ENCODE measurements at places on chromosomes 1 and 21.
A peak's percentile ranks its signal among the peaks of the same experiment; 100 is the strongest.

GRCh38 chr1:241778117-241778516 is 69.9 kb upstream of the EXO1 start:
- DNase-seq, result no peak

GRCh38 chr1:75132812-75133619 is 1.2 kb upstream of the LHX8 start:
- DNase-seq, result peak; percentile 11

DNA sequence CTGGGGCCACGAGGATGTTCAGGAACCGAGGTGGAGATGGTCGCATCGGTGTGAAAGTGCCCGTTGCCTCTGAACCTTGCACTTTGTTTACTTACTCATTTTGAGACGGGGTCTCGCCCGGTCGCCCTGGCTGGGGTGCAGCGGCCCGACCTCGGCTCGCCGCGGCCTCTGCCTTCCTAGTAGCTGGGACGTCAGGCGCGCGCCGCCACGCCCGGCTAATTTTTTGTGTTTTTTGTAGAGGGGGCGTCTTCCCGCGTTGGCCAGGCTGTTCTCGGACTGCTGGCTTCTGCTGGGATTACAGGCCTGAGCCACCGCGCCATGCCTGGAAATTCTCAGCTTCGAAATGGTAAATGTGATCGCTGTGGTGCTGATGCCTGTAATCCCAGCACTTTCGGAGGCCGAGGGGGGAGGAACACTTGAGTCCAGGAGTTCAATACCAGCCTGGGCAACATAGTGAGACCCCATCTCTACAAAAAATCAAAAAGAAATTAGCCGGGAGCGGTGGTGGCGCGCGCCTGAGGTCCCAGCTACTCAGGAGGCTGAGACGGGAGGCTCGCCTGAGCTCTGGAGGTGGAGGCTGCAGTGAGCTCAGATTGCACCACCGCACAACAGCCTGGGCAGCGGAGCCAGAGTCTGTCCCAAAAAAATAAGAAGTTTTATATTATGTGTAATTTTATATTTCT is 684 bp upstream of the MRPL20 start:
- no peak for DNase-seq

DNA sequence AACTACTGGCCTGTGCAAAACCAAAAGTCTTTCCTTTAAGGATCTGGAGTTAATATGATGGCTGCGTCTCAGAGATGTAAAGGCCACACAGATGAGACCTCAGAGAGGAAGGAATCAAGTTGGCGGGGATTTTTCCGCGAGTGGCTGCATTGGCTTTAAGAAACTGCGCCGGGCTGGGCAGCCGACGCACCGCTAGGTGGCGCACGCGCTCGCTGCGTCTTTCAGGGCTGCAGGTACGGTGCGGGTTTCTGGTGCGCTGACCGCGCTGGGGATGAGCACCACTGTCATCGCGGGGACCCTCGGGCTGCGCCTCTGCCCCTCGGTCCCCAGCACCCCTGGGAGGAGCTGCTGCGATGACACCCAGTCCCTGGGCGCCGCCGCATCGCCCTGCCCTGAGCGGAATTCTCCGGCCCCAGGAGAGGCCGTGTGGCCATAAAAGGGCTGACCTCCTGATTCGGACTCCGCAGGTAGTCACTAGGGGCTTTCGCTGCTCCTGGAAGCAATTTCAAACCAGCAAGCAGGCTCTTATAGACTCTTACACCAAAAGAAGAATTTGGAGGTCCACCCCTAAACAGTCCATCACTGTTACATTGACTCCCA is 241.0 kb downstream of the KCNJ6 start:
- peak; percentile 21 for DNase-seq

DNA sequence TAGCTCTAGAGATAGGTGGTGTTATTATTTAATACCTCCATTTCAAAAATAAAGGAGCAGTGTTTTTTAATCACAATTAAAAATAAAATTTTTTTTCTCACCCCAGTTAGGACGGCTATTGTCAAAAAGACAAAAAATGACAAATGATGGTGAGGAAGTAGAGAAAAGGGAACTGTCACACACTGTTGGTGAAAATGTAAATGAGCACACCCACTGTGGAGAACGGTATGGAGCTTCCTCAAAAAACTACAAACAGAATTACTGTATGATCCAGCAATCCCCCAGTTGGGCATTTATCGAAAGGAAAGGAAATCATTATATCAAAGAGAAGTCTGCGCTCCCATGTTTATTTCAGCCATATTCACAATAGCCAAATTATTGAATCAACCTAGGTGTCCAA is 148.7 kb upstream of the NR5A2 start:
- no peak for DNase-seq

DNA sequence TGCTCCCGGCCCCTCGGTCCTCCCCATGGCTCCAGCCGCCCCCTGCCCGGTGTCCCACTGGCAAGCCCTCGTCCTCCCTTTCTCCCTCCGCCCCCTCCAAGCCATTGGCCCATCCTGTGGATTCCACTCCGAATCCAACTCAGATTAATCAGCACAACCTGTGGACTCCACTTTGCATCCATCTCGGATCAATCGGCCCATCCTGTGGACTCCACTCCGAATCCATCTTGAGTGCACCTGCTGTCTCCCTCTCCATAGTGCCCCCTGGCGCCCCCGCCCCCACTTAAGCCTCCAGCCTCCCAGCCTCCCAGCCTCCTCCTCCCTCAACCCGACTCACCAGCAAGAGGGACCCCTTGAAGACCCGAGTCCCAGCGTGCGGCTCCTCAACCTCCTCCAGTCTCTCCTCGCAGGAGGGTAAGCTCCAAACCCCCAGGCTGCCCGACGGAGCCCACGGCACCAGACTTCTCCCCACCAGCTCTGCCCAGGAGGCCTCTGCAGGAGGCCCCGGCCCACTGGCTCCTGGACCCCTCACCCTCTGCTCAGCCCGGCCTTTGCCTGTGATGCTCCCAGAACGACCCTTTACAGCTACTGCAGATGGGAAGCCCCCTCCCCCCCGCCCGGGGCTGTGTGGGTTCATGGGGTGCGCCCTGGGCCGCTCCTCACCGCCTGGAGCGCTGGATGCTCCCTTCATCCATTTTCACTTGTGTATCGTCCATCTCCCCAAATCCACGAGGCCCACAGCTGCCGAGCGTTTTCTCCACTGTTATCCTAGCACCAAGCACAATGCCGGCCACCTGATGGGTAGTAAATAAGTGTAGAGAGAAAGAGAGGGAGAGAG is 40.6 kb upstream of the TSPEAR start:
- DNase-seq, result no peak

GRCh38 chr1:78836726-78837125 is 169.8 kb downstream of the ADGRL4 start:
- DNase-seq, result no peak

DNA sequence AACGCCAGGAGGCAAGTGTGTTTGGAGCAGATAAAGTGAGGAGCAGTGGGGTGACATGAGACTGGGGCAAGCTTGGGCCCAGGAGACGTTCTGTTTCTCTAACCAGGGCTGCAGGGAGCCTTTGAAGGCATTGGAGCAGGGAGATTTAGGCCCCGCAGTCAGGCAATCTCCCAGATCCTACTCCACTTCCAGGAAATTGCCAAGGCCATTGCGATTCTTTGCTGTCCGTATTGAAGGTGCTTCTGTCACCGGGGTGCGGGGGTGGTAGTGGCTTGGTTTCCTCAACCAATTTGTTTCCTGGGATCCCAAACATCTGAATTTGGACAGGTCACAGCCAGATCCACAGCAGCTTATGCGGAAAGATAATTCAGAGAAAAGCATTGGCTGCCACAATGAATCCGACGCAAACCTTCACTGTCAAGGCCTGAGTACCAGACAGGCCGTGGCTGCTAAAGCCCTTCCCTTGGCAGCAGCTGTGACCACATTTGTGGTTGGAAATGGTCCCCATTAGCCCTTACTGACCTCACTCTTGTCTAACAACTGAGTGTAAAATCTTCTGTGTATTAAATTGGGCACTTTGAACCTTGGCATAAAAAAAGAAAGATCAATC is 385.6 kb downstream of the PTPRU start:
- no peak for DNase-seq

GRCh38 chr21:29206445-29206844 is 76.0 kb downstream of the MAP3K7CL start:
- no peak for DNase-seq

- no peak for DNase-seq
Measured at GRCh38 chr21:28608646-28609045, 384.0 kb downstream of the LTN1 start.

- DNase-seq, result no peak
Measured at GRCh38 chr1:115975569-115976061, 698 bp upstream of the SLC22A15 start.

DNA sequence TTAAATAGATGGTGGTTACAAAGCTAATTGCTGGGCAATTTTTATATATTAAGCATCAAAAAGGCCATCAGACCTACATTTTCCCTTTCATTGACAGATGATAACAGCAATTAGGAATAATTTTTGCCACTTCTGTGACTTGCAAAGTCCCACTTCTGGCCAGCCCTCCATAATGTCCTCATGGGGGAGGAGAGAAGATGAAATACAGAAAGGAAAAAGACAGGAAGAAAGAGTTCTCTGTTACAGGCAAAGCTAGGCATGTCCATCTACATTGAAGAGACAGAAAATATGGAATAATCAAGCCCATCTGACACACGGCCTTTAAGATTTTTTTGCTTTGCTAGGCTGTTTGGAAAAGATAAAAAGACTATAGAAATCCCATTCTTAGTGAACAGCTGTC is 108.0 kb downstream of the ENAH start:
- DNase-seq, result no peak
